ENCODE measurements at places on chromosomes 3 and 15.

GRCh38 chr3:67685499-67685898, 31.1 kb upstream of the SUCLG2 start:
- peak; percentile 18 for DNase-seq

DNA sequence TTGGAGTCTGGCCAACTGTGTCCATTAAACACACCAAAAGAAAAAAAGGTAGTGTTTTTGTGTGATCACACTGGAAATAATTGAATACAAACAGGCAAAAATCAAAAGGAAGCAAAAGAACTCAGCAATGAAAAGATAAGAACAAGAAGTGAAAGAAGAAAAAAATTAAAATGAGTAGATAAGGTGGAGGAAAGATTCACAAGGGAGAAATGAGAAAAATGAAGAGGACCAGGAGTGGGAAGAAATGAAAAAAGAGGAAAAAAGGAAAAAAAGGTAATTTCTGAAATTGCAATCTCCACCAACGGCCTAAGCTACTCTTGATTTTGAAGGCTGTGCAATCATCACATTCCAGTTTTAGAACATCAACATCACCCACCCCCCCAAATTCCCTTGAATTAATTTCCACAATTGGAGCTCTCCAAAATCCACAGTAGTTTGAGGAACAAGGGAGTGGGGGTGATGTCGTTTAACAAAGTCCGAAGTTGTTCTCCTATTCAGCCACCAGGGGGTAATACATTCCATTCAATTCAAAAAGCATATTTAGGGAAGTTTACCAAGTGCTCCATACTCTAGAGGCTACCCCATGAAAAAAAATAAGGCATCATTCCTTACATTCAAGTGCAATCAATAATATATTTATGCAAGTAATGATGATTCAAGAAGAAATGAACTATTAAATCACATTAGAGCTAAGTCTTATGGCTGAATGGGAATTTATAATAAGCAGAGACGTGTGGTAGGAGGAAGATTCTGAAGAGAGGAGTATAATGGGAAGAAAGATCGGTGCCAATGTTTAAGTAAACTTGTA, 37.4 kb downstream of the ZNF860 start:
- peak; percentile 50 for DNase-seq

DNA sequence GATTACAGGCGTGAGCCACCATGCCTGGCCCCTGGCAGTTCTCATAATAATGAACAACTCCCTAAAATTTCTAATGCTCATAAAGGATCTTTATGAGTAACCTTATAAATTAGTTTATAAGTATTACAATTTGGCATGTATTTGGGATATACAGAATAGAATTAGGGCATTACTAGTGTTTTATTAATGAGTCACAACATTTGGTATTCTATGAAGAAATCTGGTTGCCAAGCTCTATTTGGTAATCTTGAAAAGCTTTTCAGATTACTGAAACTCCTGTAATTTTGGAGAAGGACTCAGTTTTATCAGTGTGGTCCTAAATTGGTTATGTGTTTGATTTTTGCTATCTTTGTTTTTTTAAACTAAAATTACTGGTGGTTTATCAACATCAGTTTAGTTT, 45.8 kb downstream of the TM6SF1 start:
- DNase-seq = no peak

- DNase-seq = peak; percentile 82
Observed at GRCh38 chr3:114308830-114309229, 15.0 kb downstream of the TIGIT start.

- no peak for DNase-seq
Observed at GRCh38 chr3:139287557-139287956, 56.3 kb upstream of the MRPS22 start.

- no peak for DNase-seq
Observed at GRCh38 chr3:112681822-112682325, 40.9 kb upstream of the CCDC80 start.

GRCh38 chr3:156721687-156722618, 47.6 kb downstream of the TIPARP start:
- no peak for DNase-seq

DNA sequence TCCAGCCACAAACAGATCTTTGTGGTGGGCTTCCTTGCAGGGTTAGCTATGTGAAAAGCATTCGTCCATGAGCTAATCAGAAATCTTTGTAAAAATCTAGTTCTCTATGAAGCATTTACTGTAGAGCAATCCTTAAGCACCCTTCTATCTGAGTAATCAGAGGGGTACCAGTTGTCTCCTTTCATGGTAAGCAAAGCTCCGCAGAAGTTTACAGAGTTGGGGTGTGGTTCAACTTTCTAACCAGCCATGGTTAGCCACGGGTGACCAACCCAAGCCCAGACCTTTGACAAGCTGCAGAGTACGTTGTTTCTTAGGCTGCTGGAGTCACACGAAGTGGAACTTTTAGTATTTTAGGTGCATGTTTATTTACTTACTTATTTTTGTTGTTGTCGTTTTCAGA, 77.4 kb downstream of the FLNB start:
- no peak for DNase-seq

DNA sequence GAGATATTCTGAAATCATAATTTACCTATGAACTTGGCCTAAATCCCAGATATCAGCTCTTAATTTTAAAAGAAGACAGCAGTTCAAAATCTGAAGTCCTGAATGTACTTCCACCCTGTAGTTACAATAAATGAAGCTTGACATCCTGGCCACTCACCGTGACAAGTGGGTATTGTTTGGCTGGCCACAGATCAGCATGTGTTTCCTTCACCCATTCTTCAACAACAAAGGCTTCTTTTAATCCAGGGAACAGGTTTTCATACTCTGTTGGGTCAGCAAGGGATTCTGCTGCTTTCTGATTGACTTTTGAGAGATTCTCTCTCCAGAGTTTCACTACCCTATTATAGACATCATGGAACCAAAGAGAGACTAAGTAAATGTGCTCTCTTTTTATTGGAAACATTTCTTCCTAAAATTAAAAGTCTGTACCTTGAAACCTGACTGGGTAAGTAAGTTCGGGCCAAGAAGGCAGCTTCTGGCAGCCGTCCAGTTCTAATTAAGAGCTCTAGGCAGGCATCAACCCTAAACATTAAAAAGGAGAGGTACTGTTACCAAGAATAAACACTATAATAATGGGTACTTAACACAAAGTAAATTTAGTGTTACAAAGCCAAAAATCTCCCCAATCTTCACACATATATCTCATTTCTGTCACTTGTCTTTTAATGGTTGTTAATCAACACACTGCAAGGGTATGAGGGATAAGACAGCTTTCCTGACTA, 15.2 kb downstream of the MRPS22 start:
- no peak for DNase-seq

GRCh38 chr3:14811684-14812083, 7.1 kb upstream of the FGD5 start:
- DNase-seq = no peak

DNA sequence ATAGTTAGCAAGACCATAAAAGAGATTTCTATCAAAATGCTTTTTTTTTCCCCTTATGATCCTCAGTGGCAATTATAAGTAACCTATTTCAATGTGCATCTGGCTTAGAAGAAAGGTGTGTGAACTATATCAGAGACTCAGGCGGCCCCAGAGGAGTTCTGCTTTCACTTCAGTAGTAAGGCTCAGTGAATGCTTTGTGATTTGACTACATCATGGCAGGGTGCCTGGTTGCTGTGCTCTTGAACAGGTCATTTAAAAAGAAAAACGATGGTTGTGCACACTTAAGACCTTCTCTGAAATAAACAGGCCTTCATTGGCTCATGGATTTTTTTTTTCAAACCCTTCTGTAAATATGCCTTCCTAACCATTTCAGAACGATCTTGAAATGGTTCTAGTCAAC, 400.4 kb upstream of the RARB start:
- no peak for DNase-seq

DNA sequence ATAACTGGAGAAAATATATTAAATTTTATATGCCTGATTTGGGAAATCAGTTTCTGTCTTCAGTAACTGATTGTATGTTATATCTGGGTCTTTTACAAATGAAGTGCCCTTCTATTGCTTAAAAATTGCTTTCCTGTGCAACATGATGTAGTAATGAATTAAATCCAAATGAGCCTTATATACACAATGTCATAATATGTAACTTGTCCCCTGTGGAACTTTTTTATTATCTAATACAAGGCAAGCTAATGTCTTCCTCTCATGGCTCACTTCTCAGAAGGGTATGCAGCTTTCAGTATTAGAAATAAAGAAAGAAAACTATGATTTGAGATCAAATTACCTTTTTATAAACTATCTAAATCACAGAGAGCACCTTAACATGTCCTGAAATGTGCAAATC, 248.9 kb downstream of the NAALADL2 start:
- no peak for DNase-seq

DNA sequence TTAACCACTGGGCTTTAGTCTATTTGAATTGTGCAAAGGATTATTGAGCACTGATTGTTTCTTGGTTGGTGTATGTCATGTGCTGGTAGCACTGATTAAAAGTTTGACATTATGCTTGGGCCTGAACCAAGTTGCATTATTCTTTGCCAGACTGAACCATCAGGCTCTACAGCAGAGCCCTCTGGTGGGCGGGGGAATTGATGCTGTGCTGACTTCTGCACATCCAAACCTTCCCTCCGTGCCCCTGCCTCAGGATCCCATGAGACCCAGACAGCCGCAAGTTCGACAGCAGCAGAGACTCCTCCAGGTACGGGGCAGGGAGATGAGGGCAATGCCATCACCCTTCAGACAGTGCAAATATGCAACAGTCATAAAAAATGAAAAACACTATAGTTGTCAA, 28.4 kb upstream of the P2RY12 start:
- no peak for DNase-seq

- DNase-seq = no peak
Observed at GRCh38 chr3:3560591-3561311, 238.5 kb upstream of the LRRN1 start.

GRCh38 chr15:57406062-57406772, 29.9 kb downstream of the CGNL1 start:
- DNase-seq = no peak

GRCh38 chr15:63791228-63791627, 42.5 kb downstream of the HERC1 start:
- no peak for DNase-seq

- DNase-seq = peak; percentile 44
Observed at GRCh38 chr3:15815696-15816095, 17.9 kb upstream of the ANKRD28 start.

DNA sequence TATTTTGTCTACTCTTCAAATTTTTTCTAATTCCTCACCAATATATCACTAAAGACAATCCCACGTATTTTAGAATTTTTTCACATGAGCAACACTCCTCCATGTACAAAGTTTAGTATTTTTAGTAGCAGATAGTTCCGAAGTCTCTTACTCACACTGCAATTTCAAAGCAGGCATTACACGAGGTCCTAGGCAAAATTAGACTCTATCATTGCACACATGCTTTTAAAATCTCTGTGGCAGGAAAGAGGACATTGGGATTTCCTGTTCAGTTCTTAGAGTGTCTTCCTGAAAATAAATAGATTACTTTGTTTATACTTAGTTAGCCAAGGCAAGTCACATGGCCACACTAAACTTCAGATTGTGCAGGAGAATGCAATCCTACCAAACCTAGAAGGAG, 847.7 kb downstream of the ROBO2 start:
- DNase-seq = no peak

DNA sequence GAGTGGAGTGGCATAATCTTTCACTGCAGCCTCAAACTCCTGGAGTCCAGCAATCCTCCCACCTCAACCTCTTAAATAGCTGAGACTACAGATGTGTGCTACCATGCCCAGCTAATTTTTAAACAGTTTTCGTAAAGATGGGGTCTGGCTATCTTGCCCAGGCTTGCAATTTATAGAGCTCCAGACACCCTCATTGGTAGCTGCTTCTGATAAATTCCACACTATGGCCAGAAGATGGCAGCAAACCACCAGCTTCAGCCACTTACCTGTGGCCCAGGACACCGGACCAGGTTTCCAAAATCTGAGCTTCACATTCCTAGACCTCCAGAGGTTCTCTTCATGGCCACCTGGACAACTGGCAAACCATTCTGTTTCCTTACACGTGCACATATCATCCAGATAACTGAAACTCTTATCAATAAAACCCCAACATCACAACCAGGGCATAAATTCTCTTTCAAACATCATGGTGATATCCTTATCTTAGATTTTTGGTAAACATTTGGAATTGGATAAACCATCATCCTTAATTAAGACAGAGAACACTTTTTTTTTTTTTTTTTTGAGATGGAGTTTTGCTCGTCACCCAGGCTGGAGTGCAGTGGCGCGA, 28.9 kb downstream of the FBXW12 start:
- peak; percentile 76 for DNase-seq

DNA sequence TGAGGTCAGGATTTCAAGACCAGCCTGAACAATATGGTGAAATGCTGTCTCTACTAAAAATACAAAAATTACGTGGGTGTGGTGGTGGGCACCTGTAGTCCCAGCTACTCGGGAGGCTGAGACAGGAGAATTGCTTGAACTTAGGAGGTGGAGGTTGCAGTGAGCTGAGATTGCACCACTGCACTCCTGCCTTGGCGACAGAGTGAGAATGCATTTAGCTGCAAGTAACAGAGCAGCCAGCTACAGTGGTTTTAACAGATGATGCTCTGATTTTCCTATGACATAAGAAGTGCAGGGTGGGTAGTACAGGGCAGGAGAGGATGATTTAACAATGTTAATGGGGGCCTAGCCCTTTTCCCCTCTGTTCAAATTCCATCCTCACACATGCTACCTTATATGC, 267.9 kb downstream of the RPLP1 start:
- no peak for DNase-seq

DNA sequence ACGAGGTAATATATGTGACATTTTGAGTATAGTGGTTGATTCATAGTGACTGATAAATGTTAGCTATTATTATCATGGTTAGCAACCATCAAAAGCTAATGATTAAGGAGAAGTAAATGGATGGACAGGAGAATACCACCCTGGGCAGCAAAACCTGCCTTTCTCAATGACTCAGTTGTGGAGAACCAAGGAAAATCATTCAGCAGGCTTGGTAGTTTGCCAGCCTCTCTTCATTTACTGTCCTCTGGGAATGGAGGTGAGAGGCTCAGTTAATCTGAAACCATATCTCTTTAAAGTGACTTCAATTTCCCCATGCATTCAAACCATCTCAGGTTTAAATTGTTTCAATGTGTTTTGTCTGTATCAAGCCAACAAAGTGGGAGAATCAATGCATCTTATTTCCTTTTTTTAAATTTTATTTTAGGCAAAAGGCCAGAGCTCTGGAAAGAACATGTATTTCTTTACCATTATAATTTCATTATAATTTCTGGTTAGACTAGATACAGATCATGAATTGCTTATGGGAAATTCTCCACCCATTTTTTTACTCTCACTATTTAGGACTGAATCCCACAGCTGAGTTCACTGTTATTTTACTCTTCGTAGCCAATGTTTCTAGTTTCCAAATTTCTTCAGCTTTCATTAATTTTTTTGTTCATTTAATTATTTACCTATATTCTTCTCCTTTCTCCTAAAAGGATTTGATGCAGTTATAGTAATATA, 2.7 kb downstream of the TM4SF18 start:
- DNase-seq = no peak

DNA sequence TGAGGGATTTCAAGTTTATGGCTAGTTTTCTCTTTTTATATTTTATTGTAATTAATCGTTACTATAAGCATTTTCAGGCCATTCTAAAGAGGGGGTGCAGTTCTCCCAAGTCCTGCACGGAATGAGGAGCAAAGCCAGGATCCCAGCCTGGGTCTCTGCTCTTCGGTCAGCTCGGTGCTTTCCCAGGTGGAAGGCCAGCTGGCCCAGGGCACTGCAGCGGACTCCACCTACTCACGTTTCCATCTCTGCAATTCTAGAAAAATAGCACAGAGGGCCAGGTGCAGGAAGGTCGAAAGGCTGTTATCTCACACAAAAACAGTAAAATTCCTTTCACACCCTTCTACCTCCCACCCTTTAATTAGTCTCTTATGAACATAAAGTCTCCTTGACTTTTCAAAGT, 59.5 kb upstream of the HES1 start:
- no peak for DNase-seq

Measured in CD4-positive, alpha-beta T cell treated with Interleukin-4 for 4 hours (primary cell).